ENCODE measurements at places on chromosomes 4 and X.

DNA sequence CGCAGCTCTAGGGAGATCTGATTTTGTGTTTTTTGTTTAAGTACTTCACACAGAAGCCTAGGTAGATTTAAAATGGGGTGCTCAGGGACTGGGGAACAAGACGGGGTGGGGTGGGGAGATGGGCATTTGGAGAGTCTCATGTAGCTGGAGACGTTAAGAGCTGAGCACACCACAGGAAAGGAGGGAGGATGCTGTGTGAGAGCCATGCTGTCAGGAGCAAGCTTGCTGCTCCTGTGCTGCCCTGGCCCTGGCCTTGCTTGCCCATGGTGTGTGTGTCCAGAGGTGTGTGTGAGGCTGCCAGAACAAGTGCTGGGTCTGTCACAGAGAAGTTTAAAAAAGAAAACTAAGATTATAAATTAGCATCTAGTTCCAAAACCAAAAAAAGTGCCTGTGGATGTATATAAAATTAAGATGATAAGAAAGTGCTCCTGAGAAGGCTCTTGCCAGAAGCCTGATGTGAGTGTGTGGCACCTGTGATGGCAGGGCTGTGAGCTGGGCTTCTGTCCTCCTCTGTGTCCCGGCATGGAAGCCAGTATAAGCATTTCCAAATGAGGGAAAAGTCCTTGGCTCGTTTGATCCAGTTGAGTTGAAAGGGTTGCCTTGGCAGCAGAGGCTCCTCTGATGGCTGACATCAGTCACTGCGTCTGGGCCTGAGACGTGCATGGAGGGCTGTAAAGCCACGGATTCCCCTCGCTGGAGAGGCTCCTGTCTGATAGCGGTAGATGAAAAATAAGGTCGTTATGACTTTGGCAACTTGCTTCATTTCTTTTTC lies 63.5 kb downstream of the NELFA start:
- DNase-seq, result no peak

- DNase-seq, result no peak
Measured at GRCh38 chrX:136210243-136210642, 41.0 kb downstream of the MAP7D3 start.

DNA sequence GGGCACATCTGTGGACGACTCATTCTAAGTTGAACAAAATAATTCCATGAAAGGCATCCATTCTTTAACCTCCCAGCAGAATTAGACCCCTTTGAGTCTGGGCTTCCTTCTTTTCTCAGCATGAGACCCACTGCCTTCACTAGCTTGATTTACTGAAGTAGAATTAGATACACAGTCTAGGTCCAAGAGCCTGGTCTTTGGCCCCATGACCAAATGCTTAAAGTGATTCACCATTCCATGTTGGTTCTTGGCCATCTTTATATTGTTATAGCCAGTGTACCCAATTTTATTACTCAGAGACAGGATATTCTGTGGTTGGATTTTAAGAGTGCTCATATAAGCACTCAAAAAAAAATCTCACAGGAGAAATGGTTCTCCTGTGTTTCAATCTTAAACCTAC lies 155.3 kb upstream of the GPC4 start:
- DNase-seq, result no peak

DNA sequence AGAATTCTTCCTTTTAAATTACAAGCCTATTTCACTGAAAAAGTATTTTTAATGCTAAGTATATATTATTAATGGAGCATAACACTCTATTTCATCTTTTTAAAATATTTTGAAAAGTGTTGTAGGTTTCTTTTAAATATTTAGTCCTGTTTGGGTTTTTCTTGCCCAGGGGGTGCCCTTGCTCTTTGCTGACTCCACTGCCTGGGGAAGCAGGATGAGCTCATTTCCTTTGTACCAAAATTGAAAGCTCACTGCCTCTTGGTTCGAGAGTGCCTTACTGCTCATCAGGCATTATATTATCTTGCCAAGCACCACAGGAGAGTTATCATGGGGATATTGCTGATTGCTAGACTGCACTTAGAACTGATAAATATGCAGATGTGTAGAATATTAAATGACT lies 819.2 kb downstream of the PCDH18 start:
- no peak for DNase-seq

DNA sequence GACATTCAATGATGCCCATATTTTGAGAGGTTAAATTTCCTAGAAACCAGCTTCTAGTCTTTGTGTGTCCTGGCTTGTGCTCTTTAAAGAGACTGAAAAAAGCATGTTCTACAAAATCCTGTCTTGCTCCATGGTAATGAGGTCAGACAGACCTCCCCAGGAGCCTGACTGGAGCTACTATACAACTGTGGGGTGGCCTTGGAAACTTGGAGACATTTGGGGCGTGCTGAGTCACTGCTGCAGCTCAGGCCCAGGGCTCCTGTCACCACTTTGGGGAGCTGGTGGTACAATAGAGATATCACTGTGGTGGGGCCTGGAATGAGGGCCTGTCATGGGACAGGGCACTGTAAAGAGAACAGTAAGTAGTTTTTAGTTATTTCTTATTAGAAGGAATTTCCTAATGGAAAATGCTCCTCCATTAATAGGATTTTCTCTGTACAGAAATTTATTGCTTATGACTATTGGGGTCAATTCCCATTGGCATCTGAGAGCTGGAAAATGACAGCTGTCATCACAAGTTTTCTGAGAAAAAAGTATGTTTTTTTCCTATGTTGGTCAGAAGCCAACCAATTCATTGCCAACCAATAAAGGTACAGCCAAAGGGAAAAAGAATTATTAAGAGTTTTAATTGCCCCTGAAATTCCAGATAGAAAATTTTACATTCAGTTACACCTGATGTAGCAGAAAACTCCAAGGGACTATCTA lies 207.4 kb upstream of the JADE1 start:
- no peak for DNase-seq

DNA sequence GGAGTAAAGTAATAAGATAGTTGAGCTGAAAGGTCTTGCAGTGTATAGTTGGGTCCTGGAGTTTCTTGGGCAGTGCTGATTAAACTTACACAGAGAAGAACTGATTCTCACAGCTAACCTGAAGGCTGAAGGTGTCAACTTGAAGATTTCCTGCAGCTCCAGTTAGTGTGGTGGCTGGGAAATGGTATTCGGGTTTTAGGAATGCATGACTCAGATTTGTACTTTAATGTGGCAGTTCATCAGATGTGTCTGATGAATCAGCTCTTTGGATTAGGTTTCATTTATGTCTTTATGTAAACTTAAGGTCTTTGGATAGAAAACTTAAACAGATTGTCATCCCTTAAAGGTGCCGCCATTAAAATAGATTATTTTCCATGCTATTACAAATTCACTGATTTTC lies 200.0 kb downstream of the IL1RAPL1 start:
- DNase-seq, result no peak

DNA sequence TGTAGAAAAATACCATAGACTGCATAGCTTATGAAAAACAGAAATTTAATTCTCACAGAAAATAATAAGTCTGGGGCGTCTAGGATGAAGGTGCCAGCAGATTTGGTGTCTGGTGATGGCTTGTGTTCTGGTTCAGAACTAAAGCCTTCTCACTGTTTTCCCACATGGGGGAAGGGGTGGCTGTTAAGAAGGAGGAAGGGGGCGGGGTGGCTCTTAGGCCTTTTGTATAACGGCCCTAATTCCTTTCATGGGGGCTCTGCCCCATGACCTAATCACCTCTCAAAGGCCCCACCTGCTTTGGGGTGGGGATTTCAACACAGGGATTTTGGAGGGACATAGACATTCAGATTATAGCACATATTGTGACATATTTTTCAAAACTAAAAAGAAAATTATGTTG lies 173.2 kb upstream of the TECRL start:
- no peak for DNase-seq

DNA sequence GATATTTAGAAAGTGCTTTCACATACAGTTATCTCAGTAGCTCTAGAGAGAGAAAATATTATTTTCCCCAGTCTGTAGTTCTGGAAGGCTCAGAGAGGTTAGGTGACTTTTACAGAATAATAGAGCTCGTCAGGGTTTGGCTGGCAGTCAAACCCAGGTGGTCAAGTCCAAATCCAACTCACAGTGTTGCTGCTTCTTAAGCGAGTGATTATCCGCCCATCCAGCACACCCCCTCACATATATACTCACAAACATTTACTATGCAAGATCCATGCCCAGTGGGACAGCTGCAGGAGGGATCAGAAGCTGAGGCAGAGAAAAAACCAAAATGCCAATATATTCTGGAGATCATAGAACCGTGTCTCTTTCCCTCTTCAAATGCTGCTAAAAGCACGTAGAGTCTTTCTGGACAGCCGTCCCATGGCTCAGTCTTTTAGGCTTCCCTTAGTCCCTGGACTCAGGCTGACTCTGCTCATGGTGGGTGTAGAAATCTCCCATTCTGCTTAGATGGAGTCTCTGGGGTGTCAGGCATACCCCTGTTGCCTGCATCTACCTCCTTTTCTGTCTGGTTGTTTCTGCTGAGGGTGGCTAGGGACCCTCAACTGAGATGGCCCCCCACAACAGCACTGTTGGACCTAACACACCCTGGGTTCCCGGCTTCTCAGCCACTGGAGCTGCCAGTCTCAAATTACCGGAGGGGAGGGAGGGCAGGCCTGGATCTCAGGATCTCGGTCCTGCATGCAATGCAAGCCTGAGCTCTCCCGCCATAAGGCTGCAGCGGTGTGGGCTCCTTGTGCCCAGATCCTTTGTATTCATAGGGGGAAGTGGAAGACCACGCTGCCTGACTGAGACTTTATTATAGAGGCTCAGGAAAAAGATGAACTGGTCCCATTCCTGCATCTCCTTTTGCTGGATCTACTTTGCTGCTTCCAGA lies at the start of gene CHRNA9:
TSS of gene CHRNA9 (plus strand) at position 743 of the 934 bp plus-strand sequence. CDS start at position 878, 135 bp downstream.
- DNase-seq, result no peak

DNA sequence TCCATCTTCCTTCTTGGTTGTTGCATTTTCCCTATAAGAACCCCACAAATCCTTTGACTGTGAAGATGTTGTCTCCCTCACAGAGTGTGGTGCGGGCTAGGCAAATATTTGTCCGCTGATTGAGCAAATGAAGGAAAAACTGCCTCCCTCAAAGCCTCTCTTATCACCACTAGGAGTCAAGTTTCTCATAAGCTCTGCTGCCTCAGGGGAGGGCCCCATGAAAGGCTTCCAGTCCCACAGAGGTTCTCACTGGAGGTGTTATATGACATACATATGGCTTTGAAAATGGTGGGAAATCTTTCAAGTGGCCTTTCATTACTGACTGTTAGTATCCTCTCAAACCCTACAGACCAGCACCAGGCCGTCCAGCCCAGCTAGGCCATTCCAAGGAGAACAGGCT lies 9.3 kb downstream of the VGLL1 start:
- DNase-seq, result no peak

DNA sequence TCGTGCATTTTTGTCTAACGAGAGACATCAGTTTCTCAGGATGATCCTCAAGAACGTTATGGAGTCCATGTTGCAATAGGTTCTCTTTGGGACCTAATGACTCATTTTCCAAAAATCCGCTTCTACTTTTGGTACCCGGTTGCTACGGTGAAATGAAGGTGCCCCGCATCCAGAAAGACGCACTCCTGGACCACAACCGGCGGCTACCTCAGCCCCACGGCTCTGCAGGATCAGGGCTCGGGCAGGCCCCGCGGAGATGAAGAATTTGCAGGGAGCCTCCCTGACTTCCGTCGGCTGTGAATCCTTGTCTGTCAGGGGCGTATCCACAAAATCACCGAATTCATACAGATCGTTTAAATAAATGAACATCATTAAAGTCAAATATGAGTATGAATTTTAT lies 15.6 kb downstream of the GTPBP6 start:
- no peak for DNase-seq

DNA sequence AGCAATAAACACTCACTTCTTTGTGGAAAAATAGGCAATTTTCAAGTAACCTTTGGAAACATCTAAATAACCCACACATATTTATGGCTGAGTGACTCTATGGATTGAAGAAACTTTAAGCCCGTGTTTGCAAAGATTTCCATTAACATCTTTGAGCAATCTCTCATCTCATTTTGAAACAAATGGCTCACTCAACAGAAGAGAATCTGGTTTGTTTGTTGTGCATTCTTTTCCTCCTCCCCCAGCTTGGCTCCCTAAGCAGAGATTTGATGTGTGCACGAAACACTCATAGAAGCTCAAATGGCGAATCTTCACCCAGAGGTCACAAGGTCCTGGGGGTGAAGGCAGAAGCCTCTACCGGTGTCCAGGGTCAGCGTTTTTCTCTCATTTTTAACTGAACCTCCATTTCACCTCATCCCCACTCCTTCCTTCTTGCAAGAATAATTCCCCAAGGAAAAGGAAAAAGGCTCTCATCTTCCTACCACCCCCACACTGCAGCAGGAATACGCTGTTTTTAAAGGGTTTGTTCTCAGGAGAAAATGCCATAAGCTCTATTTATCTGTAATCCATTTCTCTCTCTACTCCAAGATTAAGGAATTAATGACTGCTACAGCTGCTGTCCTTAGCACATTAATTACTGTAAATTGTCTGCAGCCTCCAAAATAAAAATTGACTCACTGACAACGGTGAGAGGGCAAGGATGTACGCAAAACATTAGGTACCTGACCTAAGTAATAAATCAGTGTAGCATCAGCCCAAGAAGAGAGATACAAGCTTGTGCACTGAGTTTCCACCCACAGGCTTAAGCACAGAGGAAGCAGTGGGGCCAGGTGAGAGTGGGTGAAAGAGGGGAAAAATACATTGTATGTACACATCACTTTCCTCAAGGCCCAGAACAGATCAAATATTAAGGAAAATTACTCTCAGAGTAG lies 307.6 kb upstream of the NOCT start:
- DNase-seq, result no peak

DNA sequence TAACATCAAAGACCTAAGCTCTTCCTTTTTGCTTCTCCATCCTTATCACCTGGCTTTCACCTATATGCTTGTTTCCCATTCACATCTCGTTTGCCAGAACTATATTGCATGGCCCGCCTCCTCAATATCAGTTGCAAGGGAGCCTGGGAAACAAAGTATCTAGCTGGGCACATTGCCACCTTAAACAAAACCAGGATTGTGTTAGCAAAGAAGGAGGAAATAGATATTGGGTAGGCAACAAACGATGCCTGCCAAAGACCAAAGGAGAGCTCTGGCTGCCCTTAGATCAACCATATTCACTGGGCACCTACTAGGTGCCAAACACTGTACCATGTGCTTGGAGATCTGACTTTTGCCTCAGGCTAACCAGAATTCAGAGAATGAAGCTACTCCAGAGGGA lies 107.5 kb downstream of the GRIA3 start:
- DNase-seq, result no peak

DNA sequence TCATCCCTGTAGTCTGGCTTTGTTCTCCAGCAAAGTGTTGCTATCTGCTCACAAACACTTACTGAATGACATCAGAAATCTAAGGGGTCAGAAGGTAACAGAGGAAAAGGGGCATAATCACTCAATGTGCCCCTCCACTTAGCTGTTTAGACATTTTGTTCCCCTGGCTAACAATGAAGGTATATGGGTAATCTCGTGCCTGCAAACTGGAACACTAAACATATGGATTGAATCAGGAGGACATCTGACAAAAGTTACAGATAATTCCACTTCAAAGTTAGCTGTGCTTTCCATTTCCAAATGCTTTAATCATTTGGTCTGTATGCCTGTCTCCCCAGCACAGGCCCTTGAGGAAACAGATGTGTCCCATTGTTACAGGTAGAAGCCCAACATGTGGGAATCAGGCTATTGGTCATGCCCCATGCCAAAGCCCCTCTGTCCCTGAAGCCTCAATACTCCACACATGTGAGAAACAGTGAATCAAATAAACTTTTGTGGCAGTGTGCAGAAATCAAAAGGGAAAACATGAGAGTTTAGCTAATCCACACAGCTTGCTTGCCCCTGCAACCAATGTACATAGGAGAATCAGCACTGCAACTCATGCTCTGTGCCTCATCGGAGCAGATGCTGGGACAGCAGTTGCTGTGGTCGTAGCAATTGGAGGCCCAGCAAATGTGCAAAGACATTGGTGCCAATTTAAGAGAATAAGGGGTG lies 111.7 kb downstream of the RNF150 start:
- DNase-seq, result no peak
